ENCODE measurements at places on chromosomes 4 and X.

GRCh38 chr4:93313197-93313596 lies 515.4 kb upstream of the ATOH1 start:
- DNase-seq, result no peak

GRCh38 chrX:131365766-131366165 lies 76.7 kb upstream of the IGSF1 start:
- no peak for DNase-seq

GRCh38 chr4:132572210-132572609 lies 576.9 kb upstream of the PCDH10 start:
- DNase-seq, result no peak

- no peak for DNase-seq
These were observed 162.3 kb downstream of the CPEB2 start for GRCh38 chr4:15164571-15164970.

DNA sequence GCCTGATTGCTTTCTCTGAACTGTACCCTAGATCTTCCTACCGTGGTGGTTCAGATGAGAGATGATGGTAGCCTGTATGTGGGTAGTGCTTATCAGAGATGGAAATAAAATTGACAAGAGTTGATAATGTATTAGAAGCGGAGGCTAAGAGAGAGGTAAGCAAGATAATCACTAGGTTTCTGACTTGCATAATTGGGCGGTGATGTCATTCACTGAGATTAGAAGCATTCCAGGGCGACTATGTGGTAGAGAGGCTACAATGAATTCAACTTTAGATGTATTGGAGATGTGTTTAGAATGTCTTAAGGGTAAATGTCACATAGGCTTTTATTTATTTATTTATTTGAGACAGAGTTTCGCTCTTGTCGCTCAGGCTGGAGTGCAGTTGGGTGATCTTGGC lies 415 bp upstream of the TENM3 start:
- no peak for DNase-seq

DNA sequence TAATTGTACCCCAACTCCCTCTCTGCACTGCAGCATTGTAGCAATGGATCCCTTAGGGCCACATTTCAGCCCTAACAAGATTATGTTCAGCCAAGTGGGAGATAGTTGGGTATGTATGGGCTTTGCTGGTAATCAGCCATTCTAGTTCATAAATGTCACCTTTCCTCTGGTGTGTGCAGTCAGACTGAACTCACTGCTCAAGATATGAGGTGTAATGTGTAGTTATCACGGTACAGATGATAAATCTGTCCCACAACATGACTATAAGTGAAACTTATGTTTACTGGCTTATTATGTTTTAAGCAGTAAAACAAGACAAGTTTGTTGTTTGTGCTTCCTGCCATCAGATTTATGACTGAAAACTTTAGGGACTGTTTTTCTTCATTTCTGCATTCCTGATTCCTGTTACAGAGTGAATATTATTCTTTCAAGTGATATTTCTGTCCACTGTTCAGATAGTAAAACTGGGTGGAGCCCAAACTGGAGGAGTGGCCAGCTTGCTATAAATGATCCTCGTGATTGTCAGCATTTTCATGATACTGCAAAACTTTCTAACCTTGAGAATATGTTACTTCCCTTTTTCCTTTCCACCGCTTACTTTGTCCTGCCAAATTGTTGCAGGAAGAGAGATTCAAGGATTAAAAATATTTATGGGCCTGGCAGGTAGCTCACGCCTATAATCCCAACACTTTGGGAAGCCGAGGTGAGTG lies 44.9 kb downstream of the ANAPC4 start:
- DNase-seq, result no peak

DNA sequence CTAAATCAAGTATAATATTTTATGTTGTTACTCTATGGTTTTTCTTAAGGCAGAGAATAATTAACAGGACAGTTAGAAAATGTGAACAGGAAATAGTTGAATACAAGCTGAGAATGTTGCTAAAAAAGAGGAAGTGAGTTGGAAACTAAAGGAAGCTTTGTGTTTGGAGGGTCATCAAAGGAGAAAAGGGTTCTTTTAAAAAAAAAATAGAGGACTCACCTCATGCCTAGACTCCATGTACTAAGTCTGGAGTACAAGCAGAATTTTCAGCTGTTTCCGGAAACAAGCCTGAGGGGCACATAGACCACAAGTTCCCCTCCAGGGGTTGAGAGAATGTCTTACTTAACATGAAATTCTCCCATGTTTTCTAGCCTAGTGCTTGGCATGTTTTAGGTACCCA lies 20.1 kb upstream of the MAP7D3 start:
- no peak for DNase-seq

GRCh38 chr4:54378461-54378860 lies 149.4 kb downstream of the PDGFRA start:
- no peak for DNase-seq

GRCh38 chr4:169160825-169161224 lies 109.9 kb downstream of the SH3RF1 start:
- DNase-seq, result no peak

DNA sequence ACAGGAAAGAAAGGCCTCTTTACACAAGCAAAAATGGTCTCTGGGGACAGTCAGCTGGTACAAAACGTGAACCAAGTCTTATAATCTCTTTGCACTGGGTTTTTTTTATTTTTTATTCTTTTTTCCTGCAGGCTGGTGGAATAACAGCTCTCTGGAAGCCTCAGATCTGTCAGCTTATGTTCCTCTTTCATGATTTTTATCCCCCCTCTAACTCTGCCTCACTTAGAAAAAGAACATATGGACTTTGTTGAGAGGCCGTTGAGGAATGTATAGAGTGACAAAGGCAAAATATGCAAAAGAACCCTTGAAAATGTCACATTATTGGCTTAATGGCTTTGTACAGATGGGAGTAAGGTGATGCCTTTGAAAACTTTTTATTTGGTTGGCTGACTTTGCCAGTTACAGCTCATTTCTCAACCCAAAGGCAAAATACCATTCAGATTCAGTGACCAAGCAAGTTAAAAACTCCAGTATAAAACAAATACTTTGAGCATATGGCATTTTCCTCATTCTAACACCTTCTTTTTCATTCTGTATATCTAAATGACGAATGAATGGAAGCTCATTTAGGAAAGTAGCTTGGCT lies 111.1 kb downstream of the RNF150 start:
- DNase-seq, result no peak

DNA sequence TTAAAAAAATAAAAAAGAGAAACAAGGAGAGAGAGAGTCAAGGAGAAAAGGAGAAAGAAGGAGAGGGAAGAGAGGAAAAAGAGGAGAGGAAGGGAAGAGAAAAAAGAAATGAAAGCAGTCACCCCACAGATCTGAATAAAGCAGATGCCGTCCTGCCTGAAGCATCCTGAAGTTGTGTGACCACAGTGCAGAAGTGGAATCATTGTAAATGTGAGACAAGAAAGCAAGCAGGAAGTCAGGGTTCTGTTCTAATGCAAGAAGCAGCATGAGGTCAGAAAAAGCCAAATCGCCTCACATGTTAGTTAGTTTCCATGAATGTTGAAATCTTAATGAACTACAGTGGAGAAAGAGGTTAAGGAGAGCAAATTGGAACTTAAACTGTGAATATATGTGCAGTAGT lies 692.5 kb downstream of the CENPC start:
- no peak for DNase-seq

GRCh38 chr4:182175788-182176519 lies 67.2 kb upstream of the TENM3 start:
- DNase-seq, result no peak

DNA sequence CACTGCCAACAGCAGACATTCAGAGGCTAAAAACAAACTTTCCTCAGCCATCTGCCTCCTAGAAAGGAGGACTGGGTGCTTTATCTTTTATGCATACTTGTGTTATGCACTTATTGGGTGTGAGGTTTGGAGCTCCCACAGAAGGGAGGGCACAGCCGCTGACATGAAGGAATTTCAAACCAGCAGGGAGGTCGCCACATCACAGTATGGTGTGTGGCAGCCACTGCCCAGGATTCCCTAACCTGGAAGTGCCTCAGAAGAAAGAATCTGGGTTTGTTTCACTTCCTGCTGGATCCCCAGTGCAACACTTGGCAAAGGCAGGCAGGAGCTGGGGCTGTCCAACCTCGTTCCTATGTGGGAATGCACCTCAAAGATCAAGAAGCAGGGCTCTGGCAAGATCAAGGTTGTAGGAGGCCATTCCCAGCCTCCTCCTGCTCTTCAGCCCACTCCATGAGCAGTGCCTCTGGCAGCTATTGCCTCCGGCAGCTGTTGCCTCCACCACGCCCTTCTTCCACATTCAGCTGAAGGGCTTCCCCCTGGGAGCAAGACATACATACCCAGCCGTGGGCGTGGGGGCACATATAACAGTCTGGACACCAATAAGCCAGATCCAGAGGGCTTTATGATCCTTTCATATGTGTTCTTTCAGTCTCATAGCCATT lies 109.0 kb upstream of the MAMLD1 start:
- no peak for DNase-seq

DNA sequence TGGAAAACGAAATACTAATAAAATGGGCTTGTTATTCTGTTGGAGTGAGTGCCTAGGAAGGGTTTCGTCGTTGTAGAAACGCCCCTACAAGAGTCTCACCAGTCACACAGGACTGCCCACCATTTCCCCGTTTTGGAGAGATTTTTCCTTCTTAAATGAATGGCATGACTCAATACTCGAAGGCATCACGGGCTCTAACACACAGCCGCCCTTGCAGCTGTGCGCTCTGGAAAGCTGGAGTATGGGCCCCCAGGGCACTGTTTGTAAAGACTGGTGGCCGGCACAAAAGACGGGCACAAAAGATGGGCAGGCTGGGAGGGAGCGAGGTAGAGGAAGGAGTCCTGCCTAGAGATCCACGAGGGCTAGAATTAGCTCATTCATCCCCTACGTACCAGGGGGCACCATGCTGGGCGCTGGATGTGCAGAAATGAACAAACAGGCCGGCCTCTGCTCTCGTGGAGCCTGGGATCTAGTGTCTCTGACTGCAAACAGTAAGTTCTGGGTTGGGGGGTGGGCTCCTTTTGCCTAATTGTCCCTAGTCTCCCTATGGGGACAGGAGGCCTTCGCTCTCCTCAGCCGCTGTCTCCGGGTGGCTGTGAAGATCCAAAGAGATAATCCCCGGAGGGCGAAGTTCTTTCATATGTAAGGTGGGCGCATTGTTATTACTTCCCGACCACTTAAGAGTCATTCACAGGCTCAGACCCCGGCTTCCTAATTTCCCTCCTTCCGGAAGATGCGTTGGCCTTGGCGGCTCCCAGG lies 1.0 kb upstream of the SFRP2 start:
- DNase-seq, result no peak

DNA sequence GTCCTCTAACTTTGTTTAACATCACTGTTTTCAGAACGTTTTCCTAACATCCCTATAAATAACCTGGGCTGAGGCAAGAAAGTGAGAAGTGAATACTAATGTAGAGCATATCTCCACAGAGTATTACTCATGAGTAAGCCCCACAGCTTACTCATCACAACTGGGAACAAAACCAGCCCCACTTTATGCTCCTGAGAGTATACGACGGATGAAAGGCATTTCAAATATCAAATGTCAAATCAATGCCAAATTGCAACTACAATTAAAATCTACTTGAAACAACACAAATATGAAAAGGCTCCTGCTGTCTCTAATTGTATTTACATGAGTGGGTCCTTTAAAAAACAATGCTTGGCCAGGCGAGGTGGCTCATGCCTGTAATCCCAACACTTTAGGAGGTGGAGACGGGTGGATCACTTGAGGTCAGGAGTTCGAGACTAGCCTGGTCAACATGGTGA lies 41.2 kb downstream of the SH3RF1 start:
- no peak for DNase-seq

- DNase-seq, result no peak
These were observed 1599.7 kb downstream of the ARAP2 start for GRCh38 chr4:34644579-34645115.

- DNase-seq, result no peak
These were observed at the start of gene PRRG1 for GRCh38 chrX:37349221-37350033. Gene PRRG1 (plus strand): TSS chrX:37349364. CDS start chrX:37406250, 56,886 bp downstream.

GRCh38 chr4:142150483-142150882 lies 514.1 kb downstream of the IL15 start:
- no peak for DNase-seq

DNA sequence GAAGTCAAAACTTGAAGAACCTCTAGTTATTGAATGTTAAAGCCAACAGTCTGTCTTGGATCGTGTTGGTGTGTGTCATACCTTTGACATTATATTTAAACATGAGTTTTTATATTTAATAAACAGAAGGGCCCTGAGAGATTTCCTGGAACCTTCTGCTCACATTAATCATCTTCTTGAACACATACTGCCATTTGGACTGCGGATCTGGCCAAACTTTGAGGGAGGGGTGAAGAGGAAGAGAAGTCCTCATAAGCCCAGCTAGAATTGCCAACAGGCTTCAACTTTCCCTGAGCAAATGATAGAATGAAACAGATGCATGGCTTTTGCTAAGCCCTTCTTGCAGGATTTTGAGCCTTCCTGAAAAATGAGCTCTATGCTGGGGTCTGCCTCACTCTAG lies 27.4 kb downstream of the CCKAR start:
- DNase-seq, result no peak

- no peak for DNase-seq
These were observed 10.8 kb downstream of the APOO start for GRCh38 chrX:23896981-23897380.

GRCh38 chrX:47571215-47571614 lies 10.2 kb downstream of the ARAF start:
- DNase-seq, result no peak

DNA sequence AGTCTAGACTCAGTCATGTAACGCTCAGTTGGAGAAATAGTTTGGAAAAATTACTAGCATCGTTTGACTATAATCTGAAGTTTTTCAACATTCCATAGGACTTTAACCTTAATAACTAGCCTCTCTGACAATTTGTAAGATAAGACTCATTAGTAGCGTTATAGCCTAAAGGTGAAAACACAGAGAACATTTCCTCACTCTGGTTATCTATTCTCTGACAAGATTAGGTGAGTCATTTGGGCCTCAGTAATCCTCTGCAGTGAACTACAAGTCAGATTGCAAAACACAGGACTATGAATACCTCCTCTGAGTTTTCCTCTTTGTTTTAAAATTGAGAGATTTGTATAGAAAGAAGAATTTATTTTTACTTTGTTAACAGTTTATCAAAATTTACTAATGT lies 31.8 kb upstream of the PDLIM5 start:
- no peak for DNase-seq

DNA sequence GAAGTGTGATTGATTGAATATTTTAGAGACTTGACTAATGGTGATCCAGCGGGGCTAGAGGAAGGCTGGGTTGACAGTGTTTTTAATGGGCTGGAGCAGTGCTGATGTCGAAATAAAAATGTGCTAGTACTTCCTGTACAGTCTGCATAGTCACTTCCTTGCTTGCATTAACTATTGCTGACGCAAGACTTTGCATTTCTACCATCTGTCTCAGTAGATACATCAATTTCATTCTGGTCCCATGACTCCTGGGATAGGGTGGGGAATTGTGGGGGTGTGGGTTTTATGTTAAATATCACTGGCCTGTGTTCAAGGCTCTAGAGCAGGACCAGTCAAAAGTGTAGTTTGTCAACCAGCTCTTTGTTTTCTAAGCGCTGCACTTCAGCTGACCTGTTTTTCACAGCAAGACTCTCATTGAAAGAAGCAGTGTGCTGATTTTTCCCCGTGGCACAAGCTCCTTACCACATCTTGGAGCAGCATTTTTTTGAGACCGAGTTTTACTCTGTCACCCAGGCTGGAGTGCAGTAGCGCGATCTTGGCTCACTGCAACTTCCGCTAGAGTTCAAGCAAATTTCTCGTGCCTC lies 35.2 kb upstream of the PHEX start:
- DNase-seq, result no peak

All from activated CD4-positive, alpha-beta T cell treated with anti-CD3 and anti-CD28 coated beads, Interleukin-2, amount 50 U/mL, for 1 hour (primary cell).